ENCODE measurements at places on chromosomes 16 and 17.

GRCh38 chr16:57821149-57821971 is 19.1 kb upstream of the KIFC3 start:
- no peak for DNase-seq

GRCh38 chr17:51319186-51319585 is 58.8 kb downstream of the UTP18 start:
- no peak for DNase-seq

GRCh38 chr17:27353033-27353460 is 59.1 kb downstream of the WSB1 start:
- no peak for DNase-seq

- DNase-seq: no peak
Measured at GRCh38 chr16:51691109-51691508, 540.0 kb upstream of the SALL1 start.
